ENCODE measurements at places on chromosomes 1 and 21.

GRCh38 chr1:24666794-24667193 lies 23.7 kb downstream of the SRRM1 start:
- DNase-seq = no peak

DNA sequence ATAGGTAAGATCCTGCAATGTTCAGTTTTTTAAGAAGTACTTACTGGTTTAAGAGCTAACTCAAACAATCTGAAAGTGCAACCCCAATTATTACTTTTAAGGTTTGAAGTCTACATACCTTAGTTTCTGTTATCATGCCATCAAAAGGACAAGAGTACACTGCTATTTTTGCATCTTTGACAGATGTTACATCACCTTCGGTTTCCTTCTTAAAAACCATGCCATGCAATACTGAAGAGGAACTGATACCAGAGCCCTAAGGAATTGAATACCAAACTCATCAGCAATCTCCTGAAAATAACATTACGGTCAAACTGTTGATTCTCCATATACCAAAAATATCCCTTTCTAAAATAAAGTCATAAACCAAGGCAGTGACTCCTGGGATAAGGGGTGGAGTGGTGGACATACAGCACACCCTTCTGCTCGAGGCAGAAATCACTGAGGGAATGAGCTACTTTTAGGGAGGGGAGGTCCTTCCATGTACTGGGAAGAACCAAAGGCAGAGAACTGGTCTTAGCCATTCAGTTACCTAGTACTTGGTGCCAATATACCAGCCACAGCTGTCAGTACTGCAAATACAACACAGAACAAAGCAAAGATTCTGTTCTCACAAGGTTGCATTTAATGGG lies 8.5 kb downstream of the CCT8 start:
- peak; percentile 37 for DNase-seq

DNA sequence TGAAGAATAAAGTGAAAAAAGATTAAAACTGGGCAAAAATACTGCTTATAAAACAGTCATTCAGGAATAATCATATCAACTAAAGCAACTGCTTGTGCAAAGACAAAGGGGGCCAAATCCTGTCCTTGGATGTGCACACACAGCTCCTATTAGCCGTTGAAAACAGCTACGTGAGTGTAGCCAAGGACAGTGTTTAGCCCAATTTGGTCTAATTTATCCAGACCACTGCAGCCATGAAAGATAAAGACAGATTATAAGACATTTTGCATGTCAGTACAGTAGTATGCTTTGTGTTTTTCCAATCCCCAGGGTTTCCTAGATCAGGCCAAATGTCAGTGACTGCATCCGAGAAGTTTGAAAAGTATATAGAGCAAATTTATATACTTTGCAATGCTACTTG lies 146.3 kb upstream of the PKN2 start:
- no peak for DNase-seq

GRCh38 chr1:28339551-28339950 lies 10.7 kb downstream of the MED18 start:
- DNase-seq = no peak

- no peak for DNase-seq
These were observed 3.4 kb downstream of the PIAS3 start for GRCh38 chr1:145855426-145855948.

DNA sequence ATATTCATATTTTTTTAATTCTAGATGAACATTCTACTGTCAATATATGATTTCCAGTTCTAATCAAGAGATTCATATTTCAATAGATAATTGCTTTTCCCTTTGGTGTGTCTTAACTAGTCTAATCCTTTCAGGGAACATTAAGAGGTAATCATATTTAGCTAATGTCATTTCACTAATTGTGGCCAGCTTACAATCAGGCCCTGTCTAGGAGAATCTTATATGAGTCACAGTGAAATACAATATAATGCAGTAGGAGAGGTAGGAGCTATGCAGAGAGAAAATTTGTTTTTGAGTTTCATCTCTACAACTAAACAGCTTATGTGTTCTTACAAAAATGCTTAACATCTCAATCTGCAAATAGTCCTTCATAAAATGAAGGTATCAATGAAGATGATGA lies 85.9 kb downstream of the DPYD start:
- no peak for DNase-seq

- no peak for DNase-seq
These were observed 147.3 kb downstream of the DUSP10 start for GRCh38 chr1:221594576-221594975.

DNA sequence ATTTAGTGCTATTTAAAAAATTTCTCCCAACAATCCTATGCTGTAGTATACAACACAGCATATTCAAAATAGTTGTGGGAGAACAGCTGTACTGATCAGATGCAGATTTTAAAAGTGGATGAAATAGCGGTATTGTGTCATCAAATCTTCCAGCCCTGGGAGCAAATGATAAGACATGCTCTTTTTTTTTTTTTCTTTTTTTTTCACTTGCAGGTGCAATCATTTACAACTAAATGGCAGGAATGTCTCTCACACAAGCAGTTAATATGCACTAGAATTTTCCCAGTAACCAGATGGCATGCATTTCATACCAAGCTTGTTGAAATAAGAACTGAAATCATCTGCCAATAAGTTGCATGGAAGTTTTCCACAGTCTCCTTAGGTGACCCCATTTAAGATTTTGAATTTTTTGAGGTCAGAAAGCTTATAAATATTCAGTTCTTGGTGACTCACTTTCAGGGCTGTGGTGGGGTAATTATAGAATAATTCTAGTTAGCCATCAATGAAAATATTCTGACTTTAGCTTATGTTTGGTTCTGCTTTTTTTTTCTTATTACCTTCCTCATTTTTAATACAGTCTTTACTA lies 623.9 kb upstream of the NR5A2 start:
- no peak for DNase-seq

DNA sequence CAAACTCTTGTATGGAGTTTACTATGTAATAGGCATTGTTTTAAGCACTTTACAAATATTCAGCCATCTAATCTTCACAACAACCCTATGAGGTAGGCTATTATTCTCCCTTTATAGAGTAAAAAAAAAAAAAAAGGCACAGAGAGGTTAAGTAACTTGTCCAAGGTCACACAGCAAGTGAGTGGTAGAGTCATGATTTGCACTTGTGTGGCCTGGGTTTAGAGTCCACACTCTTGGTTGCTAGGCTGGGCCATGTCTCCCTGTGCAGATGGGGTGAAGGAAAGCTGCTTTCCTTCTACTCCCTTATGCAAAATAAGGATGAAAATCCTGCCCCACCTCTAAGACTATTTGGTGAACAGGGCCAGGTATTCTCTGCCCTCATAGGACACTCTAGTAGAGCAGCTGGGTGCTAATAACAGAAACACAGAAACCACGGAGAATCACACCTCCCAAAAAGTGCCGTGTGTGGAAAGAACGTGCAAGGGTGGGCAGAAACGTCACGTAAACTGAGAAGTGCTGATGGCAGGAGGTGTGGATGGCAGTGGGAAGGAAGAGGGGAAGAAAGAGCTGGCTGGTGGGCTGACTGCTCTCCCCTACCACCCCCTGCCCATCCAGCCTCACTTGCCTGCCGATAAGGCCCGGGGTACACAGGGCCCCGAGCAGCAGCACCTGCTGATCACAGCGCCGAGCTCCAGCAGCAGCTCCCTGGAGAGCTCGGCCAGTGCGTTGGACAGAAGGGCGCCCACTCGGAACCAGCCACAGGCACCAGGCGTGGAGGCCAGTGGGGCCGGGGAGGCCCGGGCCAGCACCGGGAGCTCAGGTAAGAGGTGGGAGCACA lies 28.3 kb upstream of the VPS13D start:
- DNase-seq = no peak

DNA sequence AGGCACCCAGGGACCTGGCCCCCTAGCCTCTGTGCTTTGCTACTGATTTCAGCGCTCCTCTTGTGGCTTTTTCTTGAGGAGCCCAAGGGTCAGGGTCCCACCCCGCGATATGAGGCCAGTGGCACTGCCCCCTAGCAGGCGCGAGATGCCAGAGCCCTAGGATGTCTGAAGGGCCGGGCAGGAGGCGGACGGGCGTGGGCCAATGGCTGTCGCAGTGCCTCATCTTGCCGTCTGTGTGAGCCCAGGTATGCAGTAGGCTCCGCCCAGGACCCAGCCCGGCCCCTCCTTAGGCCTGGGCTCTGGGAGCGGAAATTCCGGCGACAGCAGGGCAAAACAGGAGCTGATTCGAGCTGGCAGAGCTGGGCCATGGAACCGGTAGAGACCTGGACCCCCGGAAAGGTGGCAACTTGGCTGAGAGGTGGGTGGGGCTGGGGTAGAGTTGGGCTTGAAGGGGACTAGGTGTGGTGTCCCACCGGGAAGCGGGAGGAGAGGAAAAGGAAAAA lies at the start of gene CNKSR1:
Gene CNKSR1, plus strand, starts transcription at position 310 of the 503 bp plus-strand sequence. Its CDS starts 57 bp downstream, at position 367.
- DNase-seq = no peak

GRCh38 chr1:69791311-69791710 lies 223.6 kb downstream of the LRRC7 start:
- no peak for DNase-seq

DNA sequence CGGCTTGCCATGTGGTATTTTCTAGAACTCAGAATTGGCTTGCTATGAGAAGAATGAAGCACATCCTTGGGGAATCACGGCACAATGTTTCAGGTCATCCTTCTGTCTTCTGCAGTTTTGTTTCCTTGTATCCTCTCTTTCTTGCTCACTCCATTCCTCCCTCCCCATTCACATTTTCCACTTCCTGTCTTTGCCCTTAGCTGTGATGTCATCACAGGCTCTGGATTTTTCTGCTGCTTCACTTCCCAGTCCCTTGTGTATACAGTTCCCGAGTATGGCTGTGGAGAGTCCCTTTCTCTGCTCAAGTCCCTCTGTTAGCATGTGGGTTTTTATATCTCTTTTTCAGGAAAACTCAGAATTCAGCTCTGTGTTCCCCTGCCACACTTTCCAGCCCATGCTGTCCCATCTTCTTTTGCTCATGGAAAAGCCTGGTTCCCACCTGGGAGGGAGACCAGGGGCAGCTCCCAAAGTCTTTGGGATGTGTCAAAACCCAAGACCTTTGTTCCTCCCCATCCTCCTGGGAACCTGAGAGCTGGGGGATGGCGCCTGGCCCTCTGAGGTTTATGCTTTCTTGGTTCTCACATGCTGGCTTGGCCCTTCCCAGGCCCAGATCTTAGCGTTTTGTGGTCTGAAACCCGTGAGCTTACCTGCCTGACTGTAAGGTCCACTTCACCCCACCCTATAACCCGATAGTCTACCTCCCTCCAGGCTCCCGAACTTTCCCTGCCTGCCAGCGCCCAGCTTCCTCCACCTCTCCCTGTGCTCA lies 4.8 kb upstream of the RGS16 start:
- no peak for DNase-seq

- no peak for DNase-seq
These were observed 184.4 kb downstream of the SIPA1L2 start for GRCh38 chr1:232445361-232446106.

GRCh38 chr1:215660259-215660658 lies 93.2 kb downstream of the KCTD3 start:
- DNase-seq = no peak

DNA sequence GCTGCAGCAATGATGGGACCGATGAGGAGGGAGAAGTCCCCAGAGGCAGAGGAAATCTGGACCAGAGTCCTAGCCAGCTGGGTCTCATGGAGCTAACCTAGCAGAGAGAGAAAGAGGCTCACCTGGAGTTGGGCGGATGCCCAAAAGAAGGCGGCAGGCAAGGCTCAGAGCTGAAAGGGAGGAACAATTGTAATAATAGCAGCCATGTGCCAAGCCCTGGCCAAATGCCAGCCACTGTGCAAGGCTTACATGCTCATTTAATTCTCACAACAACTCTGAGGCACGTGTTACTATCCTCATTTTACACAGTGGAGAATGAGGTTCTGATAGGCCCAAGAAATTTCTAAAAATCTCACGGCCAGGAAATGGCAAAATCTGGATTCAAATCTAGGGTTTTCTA lies 50.0 kb upstream of the ZNF648 start:
- DNase-seq = no peak

DNA sequence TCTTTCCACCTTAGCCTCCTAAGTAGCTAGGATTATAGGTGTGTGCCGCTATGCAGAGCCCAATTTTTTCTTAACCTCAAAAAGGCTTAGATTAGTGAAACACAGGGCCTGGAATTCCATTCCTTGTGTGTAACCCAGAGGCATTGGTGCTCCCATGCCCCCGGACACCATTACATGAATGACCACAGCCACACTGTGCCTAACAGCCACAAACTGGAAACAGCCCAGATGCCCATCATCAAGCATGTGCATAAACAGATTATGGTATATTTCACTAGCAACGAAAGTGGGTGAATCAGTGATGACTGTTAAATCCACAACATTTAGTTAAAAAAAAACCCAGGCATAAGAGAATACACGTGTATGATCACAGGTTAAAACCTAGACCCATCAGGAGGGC lies 24.4 kb downstream of the ADAM30 start:
- DNase-seq = no peak

GRCh38 chr1:7373251-7373650 lies 397.8 kb upstream of the VAMP3 start:
- DNase-seq = no peak

GRCh38 chr1:154221278-154222001 lies 685 bp downstream of the UBAP2L start:
- DNase-seq = peak; percentile 79

DNA sequence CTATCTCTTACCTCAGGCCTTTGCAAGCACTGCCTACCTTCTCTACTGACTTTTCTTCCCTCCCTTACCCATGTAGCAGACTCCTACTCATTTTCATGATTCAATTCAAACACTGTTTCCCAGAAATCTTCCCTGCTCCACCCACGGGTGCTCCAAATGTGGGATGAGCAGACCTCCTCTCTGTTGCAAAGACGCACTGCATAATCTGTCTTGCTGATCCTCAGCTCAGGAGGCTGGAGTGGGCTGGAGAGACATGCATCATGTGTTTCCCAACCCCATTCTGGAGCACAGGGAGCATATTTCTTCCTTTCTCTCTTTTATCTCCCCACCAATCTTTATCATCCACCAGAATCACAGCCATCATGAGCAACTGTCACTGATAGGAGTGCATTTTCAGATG lies 459.9 kb upstream of the NFIA start:
- no peak for DNase-seq

GRCh38 chr21:36079010-36079649 lies 9.3 kb downstream of the CBR1 start:
- peak; percentile 31 for DNase-seq

- DNase-seq = no peak
These were observed 6.4 kb upstream of the CTNNBIP1 start for GRCh38 chr1:9916452-9916851.

DNA sequence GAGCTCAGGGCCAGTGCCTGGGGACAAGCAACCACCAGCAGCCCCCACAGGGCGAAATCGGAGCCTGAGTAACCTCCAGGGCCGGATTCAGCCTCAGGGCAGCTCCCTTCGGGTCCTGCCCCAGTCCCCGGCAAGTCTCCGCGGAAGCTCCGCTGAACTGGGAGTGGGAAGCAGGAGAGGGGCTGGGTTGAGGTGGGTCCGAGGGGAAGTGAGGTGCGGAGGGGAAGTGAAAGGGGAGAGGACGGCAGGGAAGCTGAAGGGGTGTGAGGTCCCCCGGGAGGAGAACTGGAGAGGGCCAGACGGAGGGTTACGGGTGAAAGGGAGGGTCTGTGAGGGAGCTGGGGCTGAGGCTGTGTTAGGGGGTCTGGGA lies 560 bp downstream of the PADI2 start:
- DNase-seq = no peak

- no peak for DNase-seq
These were observed 169.2 kb upstream of the SGIP1 start for GRCh38 chr1:66364578-66365391.
